GM10248 (cell line): ENCODE measurements at places on chromosomes 3 and 15.

GRCh38 chr3:69160525-69160924, 38.1 kb upstream of the LMOD3 start:
- DNase-seq = no peak

DNA sequence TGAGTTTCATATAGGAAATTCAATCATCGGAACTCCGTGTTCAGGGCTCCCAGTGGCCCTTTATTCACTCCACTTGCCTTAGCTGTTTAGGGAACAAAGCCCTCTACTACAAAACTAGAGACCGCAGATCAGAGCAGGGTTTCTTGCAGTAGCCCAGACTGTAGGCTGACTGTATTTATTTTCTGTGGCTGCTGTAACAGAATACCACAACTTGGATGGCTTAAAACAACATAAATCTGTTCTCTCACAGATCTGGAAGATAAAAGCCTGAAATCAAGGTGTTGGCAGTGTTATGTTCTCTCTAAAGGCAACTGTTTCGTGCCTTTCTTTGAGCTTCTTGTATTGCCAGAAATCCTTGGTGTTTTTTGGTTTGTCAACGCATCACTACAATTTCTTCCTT, 479.0 kb downstream of the AGBL1 start:
- DNase-seq = no peak

GRCh38 chr3:179929091-179929529, 107.6 kb downstream of the PEX5L start:
- DNase-seq = peak; percentile 37

GRCh38 chr3:20916951-20917606, 731.1 kb upstream of the SGO1 start:
- DNase-seq = no peak

GRCh38 chr15:100221471-100222348, 120.1 kb downstream of the ADAMTS17 start:
- no peak for DNase-seq

DNA sequence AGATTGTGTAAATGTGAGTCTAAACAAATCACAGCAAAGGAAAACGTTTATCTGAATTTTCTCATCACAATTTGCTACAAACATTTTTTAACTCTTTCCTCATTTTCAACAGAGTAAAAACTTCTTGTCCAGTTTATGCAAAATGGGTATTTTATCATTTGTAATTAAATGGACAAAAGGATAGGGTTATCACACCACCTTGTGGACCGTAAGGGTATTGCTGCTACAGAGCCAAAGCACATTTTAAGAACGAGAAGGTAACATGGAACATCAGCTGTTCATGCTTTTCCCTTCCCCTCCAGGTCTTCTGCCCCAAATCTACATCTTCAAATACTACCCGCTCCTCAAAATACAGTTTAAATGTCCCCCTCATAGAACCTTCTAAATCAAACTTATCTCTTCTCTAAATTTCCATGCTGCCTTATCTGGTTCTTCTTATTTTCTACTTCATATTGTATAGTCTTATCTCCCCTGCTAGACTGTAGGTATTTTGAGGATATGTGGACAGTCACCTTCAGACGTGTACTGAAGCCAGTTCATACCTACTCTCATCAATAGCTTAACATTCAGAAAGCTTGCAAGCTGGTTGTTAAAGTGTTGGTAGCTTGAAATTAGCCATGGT, 12.8 kb upstream of the SETMAR start:
- DNase-seq = peak; percentile 18

DNA sequence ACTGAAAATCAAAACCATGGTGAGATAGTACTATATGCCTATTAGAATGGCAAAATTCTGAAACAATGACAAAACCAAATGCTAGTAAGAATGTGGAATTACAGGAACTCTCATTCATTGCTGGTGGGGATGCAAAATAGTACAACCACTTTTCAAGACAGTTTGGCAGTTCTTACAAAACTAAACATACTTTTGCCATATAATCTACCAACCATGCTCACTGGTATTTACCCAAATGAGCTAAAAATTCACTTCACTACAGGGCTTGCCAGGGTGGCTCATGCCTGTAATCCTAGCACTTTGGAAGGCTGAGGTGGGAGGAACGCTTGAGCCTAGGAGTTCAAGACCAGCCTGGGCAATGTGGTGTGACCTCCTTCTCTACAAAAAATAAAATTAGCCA, 40.0 kb downstream of the MYO9A start:
- no peak for DNase-seq

- no peak for DNase-seq
These were observed 170.1 kb downstream of the CNTN4 start for GRCh38 chr3:2268779-2269178.

DNA sequence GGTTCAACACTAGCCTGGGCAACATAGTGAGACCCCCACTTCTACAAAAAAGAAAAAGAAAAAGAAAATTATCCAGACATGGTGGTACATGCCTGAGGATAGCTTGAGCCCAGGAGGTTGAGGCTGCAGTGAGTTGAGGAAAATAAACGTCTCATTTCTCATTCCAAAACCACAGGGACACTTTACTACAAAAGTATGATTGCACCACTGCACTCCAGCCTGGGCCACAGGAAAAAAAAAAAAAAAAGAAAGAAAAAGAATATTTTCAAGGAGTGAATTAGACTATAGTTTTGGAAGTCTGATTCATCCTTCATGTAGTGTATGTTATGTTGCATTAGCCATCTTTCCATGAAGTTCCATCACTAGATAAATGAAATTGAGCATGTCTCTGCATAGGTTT, 149.5 kb upstream of the THBS1 start:
- DNase-seq = no peak

DNA sequence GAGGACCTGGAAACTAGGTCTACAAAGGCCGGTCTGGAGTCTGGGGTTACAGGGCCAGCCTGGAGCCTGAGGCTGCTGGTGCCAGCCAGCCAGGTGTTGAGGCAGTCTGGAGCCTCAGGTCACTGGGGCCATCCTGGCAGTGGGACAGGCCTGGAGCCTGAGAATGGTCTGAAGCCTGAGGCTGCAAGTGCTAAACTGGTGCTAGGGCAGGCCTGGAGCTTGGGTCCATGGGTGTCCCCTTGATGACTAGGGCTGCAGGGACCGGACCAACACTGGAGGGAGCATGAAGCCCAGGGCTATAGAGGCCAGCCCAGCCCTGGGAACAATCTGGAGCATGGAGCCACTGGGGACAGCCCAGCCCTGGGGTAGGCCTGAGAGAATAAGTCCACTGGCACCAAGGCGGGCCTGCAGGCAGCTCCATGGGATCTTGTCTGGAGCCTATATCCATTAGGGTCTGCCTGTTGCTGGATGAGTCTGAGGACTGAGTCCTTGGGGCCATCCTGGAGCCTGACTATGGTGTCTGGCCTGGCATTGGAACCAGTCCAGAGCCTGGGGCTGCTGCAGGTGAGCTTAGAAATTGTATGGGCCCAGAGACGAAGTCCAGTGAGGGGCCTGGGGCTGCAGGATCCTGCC, 101.9 kb downstream of the GLDN start:
- no peak for DNase-seq

DNA sequence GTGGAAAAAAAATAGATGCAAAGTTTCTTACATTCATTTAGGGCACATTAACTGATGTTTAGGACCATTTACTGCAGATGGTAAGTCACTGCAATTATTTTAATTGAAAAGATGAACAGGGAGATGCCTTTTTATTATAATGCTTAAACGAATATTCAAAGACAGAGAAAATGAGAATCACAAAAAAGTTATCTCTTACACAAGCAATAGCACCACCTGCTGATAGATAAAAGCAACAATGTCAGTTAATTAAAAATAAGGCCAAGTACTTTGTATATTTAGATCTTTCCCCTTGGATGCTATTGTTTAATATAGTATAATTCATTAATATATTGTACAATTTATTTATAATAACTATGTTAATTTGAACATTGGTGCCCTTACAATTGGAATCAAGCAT, 55.9 kb downstream of the IFT80 start:
- DNase-seq = no peak

DNA sequence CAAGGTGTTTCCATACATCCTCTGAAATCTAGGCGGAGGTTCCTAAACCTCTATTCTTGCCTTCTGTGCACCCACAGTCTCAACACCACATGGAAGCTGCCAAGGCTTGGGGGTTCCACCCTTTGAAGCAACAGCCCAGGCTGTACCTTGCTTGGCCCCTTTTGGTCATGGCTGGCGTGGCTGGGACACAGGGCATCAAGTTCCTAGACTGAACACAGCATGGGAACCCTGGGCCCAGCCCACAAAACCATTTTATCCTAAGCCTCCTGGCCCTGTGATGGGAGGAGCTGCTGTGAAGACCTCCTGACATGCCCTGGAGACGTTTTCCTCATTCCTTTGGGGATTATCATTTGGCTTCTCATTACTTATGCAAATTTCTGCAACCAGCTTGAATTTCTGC, 739.0 kb upstream of the NECTIN3 start:
- no peak for DNase-seq

GRCh38 chr15:92068121-92068520, 214.6 kb downstream of the SLCO3A1 start:
- peak; percentile 37 for DNase-seq

- DNase-seq = no peak
These were observed 20.7 kb downstream of the RASA2 start for GRCh38 chr3:141507392-141508066.

GRCh38 chr15:25785641-25786025, 77.5 kb downstream of the ATP10A start:
- DNase-seq = no peak

DNA sequence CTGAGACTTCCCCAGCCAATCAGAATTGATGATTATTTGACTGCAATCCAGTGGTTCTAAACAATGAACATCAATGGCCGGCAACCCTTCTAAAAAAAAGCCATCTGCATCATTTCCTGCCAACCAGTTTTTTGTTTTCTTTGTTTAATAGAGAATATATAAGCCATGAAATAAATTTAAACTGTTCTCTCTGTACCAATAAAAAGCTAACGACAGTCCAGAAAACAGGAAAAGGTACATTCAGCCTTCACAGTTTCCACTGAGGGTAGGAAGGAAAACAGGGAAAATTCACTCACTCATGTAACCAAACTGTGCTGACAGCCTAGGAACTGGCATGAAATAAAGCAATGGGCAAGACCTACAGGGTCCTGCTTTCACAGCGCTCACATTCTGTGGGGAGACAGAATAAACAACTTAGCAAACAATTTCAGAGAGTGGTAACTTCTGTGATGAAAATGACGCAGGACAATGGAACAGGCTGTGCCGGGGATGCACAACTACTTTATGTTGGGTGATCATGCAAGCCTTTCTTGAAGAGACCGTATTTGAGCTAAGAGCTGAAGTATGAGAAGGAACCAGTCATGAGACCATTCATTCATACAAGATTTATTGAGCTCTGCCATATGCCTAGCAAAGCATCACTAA, 630.1 kb downstream of the MAGI1 start:
- no peak for DNase-seq

GRCh38 chr3:143736205-143736997, 111.9 kb downstream of the SLC9A9 start:
- DNase-seq = no peak

GRCh38 chr3:48747015-48747615, 30.1 kb upstream of the IP6K2 start:
- no peak for DNase-seq

DNA sequence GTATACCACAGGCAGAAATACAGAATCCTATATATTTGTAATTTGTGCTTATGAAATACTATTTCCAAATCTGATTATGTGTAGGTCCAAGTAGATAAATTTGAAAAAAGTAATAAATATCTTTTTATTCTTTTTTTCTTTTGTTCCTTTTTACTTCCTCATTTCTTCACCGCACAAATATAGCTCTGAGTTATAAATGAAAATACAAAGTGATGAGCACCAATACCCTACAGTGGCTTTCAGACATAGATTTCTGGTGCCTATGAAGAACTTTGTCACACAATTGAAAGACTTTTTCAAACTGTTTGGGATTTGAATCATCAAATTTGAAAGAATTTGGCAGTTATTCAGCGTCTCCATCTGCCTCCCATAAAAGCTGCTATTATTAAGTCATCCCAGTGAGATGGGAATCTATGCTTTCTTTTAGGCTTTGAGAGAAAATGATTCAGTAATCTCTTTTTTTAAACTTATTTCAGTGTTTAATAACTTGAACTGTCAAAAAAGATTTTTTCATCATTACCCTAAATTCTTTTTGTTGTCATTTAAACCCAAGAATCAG, 363.6 kb upstream of the GOLIM4 start:
- DNase-seq = no peak

GRCh38 chr3:32283304-32283703, 44.8 kb downstream of the CMTM8 start:
- no peak for DNase-seq

GRCh38 chr3:3433711-3434110, 254.2 kb upstream of the CRBN start:
- DNase-seq = no peak

GRCh38 chr15:78976691-78977090, 31.8 kb upstream of the CTSH start:
- peak; percentile 54 for DNase-seq

GRCh38 chr3:112629425-112629824, 11.5 kb downstream of the CCDC80 start:
- no peak for DNase-seq

DNA sequence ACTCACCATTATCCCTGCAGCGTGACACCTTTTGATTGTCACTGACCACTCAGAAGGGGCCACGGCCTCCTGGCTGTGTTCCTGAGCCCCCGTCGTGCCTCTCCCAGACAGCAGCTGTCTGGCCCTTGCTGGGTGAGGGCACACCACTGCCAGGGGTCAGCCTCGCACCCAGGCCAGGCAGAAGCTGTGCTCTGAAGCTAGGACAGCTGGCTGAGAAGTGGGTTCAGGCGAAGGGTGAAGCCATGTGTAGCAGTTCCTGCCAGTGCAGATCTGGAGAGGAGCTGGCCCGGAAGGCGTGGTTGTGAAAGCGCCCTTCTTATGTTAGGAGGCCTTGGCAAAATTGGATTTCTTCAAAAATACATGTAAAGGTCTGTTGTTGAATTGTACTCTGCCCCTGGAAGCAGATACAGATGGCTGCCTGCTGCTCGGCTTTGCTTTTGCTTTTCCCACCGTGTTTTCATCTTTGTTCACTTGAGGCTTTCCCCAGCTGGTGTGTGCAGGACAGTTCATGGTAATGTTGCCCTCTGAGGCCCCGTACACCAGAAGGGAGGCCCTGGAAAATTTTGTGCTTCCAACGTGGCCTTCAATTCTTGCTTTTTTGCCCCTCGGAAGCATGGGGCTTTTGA, 49.1 kb downstream of the KLHL25 start:
- DNase-seq = peak; percentile 10

GRCh38 chr15:41122849-41123248, 6.8 kb upstream of the INO80 start:
- no peak for DNase-seq

- no peak for DNase-seq
These were observed 43.5 kb downstream of the CFAP92 start for GRCh38 chr3:128950223-128950938.

- no peak for DNase-seq
These were observed 38.6 kb downstream of the TKT start for GRCh38 chr3:53217175-53217574.

DNA sequence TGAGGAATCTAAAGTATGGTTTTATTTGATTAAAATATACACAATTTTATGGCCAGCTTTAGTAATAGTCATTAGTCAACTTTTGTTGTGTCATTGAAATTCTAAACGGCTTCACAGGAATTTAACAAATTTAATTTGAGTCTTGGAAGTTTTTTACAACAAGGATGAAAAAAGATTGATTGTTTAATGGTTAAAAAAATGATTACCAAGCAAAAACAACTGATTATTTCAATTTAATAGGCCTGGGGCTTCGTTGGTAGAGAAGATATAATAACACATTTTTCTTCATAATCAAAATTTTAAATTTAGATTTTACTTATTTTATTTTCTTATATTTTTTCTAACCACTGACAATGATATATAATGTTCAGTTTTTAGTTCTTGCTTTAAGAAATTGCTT, 4.4 kb downstream of the MME start:
- no peak for DNase-seq

- no peak for DNase-seq
These were observed 63.7 kb upstream of the MRPS22 start for GRCh38 chr3:139280027-139280671.
